ENCODE measurements at places on chromosomes 11 and 22. TPM values are rescaled to one million over a fixed set of nuclear protein-coding genes. Genes with fewer than 3 reads are reported as not detected.

PPFIBP2 gene
- 13.5 TPM for total RNA-seq

CD3D gene
- not detected for total RNA-seq

POGLUT3 gene
- total RNA-seq = 12.4 TPM

PHLDA2 gene
- 149 TPM for total RNA-seq

EMSY gene
- 10.6 TPM for total RNA-seq

PDE2A gene
- total RNA-seq = 1.2 TPM

PAAF1 gene
- total RNA-seq = 12.0 TPM

SBF2 gene
- 12.4 TPM for total RNA-seq

HBB gene
- total RNA-seq = not detected

CASP5 gene
- not detected for total RNA-seq

DLG2 gene
- total RNA-seq = 0.50 TPM

CARNS1 gene
- 0.29 TPM for total RNA-seq

UPK3A gene
- not detected for total RNA-seq

PAX6 gene
- total RNA-seq = 1.5 TPM

PLAAT3 gene
- total RNA-seq = 56.4 TPM

SCN4B gene
- 0.08 TPM for total RNA-seq

TSPAN18 gene
- total RNA-seq = 2.4 TPM

MYO18B gene
- total RNA-seq = 0.04 TPM

RAB39A gene
- total RNA-seq = 0.66 TPM

AASDHPPT gene
- 32.7 TPM for total RNA-seq

MMP8 gene
- not detected for total RNA-seq

HTR3A gene
- total RNA-seq = not detected

MRGPRX3 gene
- total RNA-seq = not detected

FOXRED2 gene
- 16.6 TPM for total RNA-seq

CHRM1 gene
- total RNA-seq = not detected

CABP4 gene
- total RNA-seq = not detected

DRICH1 gene
- total RNA-seq = not detected

PATE2 gene
- not detected for total RNA-seq

IGLL1 gene
- not detected for total RNA-seq

PRR33 gene
- not detected for total RNA-seq

SMIM35 gene
- total RNA-seq = not detected

BRSK2 gene
- 5.4 TPM for total RNA-seq

MS4A13 gene
- not detected for total RNA-seq

CARD16 gene
- 0.23 TPM for total RNA-seq

ACTN3 gene
- total RNA-seq = not detected

FXYD2 gene
- 19.3 TPM for total RNA-seq

APOBEC3B gene
- 27.4 TPM for total RNA-seq

C11orf42 gene
- not detected for total RNA-seq

MADD gene
- 24.2 TPM for total RNA-seq

NFAM1 gene
- not detected for total RNA-seq

OR51M1 gene
- total RNA-seq = not detected

C22orf31 gene
- total RNA-seq = not detected

TMEM45B gene
- total RNA-seq = 0.13 TPM

TMEM218 gene
- total RNA-seq = 21.8 TPM

OR2AG1 gene
- total RNA-seq = not detected

RASGRP2 gene
- total RNA-seq = 1.1 TPM

TMEM86A gene
- 0.21 TPM for total RNA-seq

PATE4 gene
- not detected for total RNA-seq

RIC3 gene
- total RNA-seq = 2.0 TPM

Measured in A549 treated with CORT108297 at 1 μM for 4 hours (cell line).